ENCODE measurements at places on chromosomes 7 and 10.
A peak's percentile ranks its signal among the peaks of the same experiment; 100 is the strongest.

- DNase-seq, result no peak
Observed at GRCh38 chr7:138713191-138713590, 12.0 kb upstream of the SVOPL start.

DNA sequence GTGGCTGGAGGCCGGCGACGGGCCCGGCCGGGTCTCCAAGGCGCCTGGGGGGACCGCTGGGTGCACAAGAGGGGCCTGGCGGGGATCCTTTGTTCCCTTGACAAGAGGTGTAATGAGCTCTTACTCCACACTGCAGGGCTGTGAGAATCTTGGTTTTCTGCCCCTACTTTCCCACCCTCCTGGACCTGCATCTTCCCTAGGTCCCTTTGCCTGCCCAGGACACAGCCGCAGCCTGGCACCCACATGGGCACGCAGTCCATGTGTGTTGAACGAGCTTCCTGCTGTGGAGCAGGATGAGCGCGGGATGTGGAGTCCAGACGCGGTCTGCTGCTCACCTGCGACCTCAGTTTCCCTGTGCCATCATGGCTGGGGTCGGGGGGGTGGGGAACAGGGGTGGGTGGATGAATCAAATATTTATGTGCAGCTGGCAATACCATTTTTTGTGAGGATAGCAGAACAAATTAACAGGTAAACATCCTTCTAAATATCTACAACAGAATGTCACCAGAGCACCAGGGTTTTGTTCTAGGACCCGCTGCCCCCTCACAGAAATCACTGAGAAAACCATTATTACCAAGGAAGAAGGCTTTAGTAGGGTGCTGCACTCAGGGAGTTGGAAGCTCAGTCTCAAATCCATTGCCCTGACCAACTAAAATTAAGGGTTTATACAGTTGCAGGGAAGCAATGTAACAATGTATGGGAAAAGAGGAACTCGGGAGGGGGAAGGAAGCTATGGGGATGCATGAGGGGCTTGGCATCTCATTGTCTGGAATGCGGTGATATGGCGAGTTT is 474 bp upstream of the NSMCE4A start:
- DNase-seq, result no peak

DNA sequence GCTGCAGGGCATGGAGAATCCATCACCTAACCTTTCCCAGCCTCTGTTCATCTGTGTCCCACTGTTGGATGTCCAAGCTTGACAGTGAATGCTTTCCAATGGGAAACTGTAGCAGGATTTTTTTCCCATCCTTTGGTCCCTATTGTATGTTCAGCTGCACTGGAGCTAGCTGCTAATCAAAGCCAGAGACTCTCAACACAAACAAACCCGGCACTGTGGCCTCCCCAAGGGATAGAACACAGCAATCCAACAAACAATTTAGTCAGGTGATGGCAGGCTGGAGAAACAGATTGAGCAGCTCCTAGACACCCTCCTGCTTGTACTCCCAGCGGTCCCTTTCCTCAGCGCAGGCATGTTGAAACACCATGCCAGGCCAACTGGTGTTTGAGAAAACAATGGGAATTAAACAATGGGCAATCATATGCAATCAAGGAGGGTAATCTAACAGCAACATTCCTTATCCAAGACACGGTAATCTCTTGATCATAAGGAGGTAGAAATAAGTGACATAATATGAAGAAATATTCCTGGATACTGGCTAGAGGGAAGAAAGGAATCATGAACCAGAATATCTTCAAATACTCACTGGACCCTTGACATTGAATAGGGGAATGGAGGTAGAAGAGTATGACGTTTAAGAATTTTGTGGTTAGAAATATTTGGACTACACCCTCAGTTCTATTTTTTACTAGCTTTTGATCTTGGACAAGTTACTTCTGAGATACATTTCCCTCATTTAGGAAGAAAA is 15.0 kb downstream of the PTN start:
- DNase-seq, result no peak

DNA sequence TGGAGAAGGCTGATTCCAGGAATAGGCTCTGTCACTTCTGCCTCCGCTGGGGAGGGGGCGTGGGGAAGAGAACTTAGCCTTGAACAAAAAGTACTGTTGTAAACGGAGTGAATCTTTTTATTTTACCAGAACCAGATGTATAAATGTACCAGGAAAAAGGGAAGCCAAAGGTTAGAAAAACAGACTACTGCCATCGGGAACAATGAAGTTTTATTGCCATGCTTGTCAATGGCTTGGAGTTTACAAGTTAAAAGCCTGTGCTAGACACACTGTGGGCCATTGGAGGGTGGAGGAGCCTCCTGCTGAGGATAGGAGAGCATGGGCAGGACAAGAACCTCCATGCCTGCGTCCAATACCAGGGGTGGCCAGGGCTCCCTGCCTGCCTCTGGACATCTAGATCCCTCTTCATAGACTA is 161.7 kb upstream of the LYZL2 start:
- DNase-seq, result no peak

DNA sequence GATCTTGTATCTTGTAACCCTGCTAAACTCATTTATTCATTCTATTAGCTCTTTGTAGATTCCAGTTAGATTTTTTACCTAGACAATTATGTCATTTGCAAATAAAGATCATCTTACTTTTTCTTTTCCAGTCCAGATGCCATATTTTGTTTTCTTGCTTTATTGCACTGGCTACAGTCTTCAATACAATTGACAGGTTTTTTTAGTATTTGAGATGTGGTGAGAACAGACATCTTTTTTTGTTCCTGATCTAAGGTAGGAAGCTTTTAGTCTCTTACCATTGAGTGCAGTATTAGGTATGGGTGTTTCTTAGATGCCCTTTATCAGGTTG is 12.1 kb downstream of the SPRN start:
- DNase-seq, result no peak

GRCh38 chr7:67711706-67712105 is 715.1 kb downstream of the TYW1 start:
- no peak for DNase-seq

- no peak for DNase-seq
Observed at GRCh38 chr7:101699881-101700823, 71.1 kb upstream of the MYL10 start.

DNA sequence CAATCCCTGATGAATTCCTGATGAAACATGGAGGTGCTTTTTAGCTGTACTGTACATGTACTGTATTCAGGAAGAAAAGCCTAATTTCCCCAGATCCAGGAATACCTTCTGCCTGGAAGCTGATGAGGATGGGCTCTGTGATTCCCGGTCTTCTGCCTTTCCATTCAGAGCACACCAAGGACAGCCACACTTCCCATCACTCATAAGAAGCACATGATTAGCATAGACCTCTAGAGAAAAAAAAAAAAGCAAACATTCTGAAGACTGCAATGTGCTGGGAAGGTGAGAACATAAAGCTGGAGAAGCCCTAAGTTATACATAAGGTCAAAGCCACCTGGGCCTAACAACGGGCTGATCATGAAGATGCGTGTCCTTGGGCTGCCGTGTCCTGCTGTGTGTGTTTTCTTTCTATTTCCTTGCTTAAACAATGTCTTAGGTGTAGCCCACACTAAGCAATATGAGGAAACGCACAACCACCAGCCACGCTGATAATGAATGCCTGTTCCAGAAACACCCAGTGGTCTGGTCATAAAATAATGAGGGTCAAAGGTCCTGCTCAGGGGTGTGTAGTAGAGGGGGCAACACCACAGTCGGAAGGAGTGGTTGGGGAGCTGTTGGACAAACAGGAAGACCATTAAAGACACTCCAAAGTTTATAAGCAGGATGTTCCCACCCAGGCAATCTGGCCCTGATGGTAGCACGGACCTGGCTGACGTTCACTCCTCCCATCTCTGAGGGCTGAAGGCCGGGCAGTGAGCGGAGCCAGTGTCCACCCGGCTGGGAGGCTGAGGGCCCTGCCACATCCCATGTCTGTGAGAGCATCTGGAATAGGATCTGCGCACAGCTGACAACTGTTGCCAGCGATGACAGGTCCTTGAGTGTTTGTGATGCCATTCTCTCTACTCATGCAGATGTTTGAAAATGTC is 7.9 kb downstream of the PKD1L1 start:
- DNase-seq, result no peak

GRCh38 chr7:6306471-6306870 is 34.0 kb upstream of the CYTH3 start:
- DNase-seq, result peak; percentile 45

DNA sequence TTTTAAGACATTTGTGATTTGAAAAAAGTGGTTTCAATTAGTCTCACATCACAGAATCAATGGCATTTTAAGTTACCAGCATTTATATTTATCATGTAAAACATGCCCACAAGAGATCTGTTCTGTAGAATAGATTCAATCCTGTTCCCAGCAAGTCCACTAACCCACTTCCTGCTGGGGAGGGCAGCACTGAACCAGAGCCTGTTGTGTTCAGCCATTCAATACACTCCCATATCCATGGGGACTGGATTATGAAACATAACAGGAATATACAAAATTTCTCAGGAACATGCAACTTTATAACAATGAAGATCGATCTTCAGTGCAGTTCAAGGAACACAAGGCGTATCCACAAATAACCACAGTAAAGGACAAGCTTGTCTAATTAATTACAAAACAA is 24.4 kb upstream of the ANK3 start:
- no peak for DNase-seq

- DNase-seq, result no peak
Observed at GRCh38 chr10:78035025-78035424, 1.4 kb downstream of the RPS24 start.

- no peak for DNase-seq
Observed at GRCh38 chr10:71078454-71079145, 133.8 kb upstream of the UNC5B start.

GRCh38 chr7:107917763-107918651 is 27.0 kb downstream of the DLD start:
- DNase-seq, result no peak

- no peak for DNase-seq
Observed at GRCh38 chr10:94308866-94309265, 53.9 kb downstream of the NOC3L start.

- no peak for DNase-seq
Observed at GRCh38 chr7:110943701-110944345, 147.1 kb upstream of the LRRN3 start.

DNA sequence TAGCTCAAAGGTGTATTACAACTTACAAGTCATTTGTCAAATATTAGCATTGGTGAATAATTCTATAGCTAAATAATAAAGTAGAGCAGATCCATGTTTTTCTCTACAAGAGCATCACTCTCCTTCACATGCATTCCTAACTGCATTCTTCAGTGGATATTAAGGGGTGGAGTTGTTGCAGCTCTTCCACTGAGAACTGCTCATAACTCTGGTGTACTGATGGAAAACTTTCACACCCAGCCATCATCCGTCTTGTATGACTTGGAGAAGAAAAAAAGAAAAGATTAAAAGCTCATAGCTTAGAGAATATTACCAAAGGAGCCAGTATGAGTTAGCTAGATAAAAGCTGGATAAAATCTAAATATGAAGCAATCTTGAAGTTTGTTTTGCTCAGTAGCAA is 10.2 kb upstream of the FAM13C start:
- DNase-seq, result no peak

GRCh38 chr7:130880668-130881067 is 146.7 kb upstream of the KLF14 start:
- no peak for DNase-seq

DNA sequence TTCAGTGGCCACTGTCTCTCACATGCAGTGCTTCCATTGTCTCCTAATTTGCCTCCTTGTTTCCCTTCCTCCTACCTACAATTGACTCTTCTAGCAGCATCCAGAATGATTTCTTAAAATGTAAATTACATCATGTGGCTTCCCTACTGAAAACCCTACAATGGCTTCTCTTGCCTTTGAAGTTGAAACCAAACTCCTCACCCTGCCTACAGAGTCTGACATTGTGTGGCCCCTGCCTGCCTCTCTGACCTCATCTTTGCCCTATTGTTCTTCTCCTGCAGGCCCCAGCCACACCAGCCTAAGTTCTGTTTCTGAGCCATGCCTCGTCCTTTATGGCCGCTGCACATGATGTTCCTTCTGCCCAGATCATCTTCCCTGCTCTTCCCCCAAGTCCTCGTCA is 35.8 kb upstream of the CDK1 start:
- no peak for DNase-seq

GRCh38 chr7:19665399-19666008 is 43.3 kb downstream of the POLR1F start:
- DNase-seq, result peak; percentile 46

- peak; percentile 34 for DNase-seq
Observed at GRCh38 chr10:103192089-103192450, 1.0 kb downstream of the NT5C2 start.

- no peak for DNase-seq
Observed at GRCh38 chr7:141497391-141497790, 53.8 kb upstream of the AGK start.

DNA sequence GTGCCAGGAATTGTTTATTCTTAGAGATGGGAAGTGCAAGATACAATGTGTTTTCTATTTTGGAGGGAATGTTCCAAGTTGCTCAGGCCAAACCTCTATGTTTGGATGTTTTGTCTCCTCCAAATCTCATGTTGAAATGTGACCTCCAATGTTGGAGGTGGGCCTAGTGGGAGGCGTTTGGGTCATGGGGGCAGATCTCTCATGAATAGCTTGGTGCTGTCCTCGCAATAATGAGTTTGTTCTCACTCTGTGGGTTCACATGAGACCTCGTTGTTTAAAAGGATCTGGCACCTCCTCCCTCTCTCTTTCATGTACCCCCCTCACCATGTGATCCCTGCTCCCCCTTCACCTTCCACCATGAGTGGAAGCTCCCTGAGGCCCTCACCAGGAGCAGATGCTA is 8.3 kb upstream of the GDF10 start:
- no peak for DNase-seq

GRCh38 chr7:110861163-110861562 is 229.8 kb upstream of the LRRN3 start:
- DNase-seq, result no peak

GRCh38 chr7:39971924-39972323 is 21.9 kb downstream of the CDK13 start:
- DNase-seq, result no peak

GRCh38 chr7:27254625-27255024 is 12.0 kb downstream of the EVX1 start:
- DNase-seq, result no peak

DNA sequence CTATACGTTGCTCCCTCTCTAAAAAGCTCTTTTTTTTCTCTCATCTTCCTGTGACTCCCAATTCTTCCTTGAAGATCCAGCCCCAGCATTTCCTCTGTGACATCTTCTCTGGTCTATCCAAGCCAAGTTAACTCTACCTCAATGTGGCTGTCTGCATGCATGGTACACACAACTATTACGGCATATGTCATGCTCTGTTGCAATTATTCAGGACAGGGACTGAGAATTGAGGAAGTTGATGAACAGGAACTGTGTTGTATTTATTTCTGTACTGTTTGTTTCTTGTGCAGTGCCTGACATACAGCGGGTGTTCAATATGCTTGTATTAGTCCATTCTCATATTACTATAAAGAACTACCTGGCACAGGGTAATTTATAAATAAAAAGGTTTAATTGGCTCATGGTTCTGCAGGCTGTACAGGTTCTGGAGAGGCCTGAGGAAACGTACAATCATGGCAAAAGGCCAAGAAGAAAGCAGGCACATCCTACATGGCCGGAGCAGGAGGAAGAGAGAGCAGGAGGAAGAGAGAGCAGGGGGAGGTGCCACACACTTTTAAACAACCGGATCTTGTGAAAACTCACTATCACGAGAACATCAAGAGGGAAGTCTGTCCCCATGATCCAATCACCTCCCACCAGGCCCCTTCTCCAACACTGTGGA is 6.3 kb downstream of the TRPV5 start:
- no peak for DNase-seq
